Parietal lobe (tissue), 2 donors: ENCODE measurements at places on chromosomes 6 and 20. TPM values are rescaled to one million over a fixed set of nuclear protein-coding genes. Genes with fewer than 3 reads are reported as not detected.

Gene SLC22A23
- 96.7 TPM for total RNA-seq

Gene EYS
- 1.9 TPM for total RNA-seq

Gene GRM4
- 5.3 TPM for total RNA-seq

Gene SLC12A5
- 33.8 TPM for total RNA-seq

Gene FGD2
- 2.2 TPM for total RNA-seq

Gene SIM1
- not detected for total RNA-seq

Gene RIPOR3
- 2.2 TPM for total RNA-seq

Gene FAM209B
- not detected for total RNA-seq

Gene TNNC2
- total RNA-seq, result not detected
